ENCODE measurements at places on chromosomes 7 and 10. TPM values are rescaled to one million over a fixed set of nuclear protein-coding genes. Genes with fewer than 3 reads are reported as not detected.

KLF14 gene
- total RNA-seq: 1.6 TPM

SRRT gene
- 54.7 TPM for total RNA-seq

DNA sequence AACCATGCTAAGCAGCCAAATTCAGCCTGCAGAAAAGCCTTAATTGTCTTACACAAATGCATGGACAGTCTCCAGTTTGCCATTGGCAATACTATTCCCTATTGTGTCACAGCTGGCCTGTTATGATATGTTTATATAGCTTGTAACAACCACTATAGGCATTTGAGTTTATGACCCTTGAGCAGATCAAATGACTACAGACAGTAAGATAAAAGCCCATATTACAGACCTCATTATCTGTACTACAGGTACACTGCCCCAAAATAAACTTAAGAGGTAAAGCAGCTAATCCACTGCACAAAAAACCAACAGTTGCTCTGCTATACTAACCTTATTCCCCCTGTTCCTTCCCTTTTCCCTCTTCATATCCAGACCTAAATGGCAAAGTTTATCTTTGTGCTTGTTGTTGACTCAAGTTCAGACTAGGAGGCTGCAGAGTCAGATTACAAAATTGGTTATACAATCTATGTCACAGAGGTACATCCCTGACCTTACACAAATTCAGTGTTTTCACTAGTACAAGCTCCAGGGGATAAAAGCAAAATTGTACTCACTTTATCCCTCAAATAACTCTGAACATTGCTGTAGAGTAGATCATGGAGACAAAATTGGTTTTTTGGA is 218.4 kb downstream of the GRM8 start:
- no peaks in the 10 kb centered on the region for H3K27me3 ChIP-seq
- no peaks in the 10 kb centered on the region for H3K36me3 ChIP-seq
- no peak overlapping the region for H3K4me3 ChIP-seq
- no peak for DNase-seq
- H3K4me1 ChIP-seq: peaks cover 18% of the 10 kb centered on the region

CTAGE8 gene
- not detected for total RNA-seq

- no peaks in the 10 kb centered on the region for H3K36me3 ChIP-seq
- peaks cover 25% of the 10 kb centered on the region for H3K4me1 ChIP-seq
- H3K27me3 ChIP-seq: no peaks in the 10 kb centered on the region
These were observed 748 bp downstream of the PHTF2 start for GRCh38 chr7:77799078-77799964.

DNA sequence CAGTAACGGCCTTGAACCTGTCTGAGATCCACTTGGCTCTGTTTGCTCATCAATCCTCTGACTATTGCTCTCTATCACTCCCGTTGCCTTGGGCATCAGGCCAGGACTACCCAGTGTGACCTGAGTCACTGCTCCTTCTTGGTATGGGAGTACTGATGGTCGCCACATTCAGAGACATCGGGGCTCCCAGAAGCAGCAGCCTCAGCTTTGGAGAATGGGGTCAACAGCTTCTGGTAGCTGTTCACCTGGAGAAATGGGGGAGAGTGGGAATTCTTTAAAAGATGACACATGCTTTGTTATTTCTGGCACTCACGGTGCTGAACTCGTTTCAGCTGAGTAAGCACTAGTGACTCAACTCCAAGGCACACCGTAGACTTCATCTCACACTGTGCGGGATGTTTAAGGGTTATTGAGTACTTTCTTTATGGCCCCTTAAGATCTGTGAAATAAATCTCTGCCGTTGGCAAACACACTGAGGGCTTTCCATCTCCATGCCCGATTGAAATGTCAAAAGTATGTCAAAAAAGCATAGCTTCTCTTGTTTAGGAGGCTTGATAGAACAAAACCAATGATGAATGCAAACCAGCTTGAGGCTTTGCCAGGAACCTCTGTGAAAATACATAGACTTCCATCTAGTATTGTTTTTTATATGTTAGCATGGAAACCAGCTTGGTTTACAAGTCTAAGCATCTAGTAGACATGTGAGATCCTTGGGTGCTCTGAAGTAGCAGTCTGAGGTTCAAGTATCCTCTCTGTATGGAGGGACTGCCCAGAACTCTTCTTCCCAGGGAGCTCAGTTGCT is 333.1 kb downstream of the CXCL12 start:
- peaks cover 36% of the 10 kb centered on the region for H3K4me1 ChIP-seq
- no peaks in the 10 kb centered on the region for H3K27me3 ChIP-seq
- DNase-seq: peak; percentile 63
- H3K4me3 ChIP-seq: no peak overlapping the region
- H3K36me3 ChIP-seq: no peaks in the 10 kb centered on the region
- peak overlapping the region; percentile 18 for H3K27ac ChIP-seq

ZNF488 gene
- total RNA-seq: not detected

DNA sequence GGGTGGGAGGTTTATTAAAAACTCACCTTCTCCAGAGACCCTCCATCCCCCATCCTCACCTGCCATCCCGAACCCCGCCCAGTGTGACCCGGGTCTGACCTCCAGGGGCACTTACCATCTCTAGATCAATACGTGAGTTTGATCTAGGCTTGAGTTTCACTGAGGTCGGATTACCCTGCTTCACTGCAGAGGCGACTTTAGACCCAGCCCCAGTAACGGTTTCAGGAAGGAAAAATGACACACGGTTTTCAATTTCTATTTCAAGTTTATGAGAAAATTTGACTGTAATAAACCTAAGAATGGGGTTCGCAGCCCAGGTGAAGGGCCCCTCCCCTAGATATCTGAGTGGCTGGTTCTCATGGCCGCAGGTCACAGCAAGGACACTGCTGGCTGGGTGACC is 33.1 kb downstream of the RCC1L start:
- H3K4me3 ChIP-seq: no peak overlapping the region
- no peaks in the 10 kb centered on the region for H3K4me1 ChIP-seq
- peaks cover 4% of the 10 kb centered on the region for H3K36me3 ChIP-seq

- H3K4me3 ChIP-seq: no peak overlapping the region
- no peak overlapping the region for H3K27ac ChIP-seq
- DNase-seq: no peak
- no peaks in the 10 kb centered on the region for H3K27me3 ChIP-seq
- H3K36me3 ChIP-seq: no peaks in the 10 kb centered on the region
- no peaks in the 10 kb centered on the region for H3K4me1 ChIP-seq
These were observed 340.0 kb upstream of the NRG3 start for GRCh38 chr10:81534991-81535390.

- H3K4me1 ChIP-seq: peaks cover 39% of the 10 kb centered on the region
- DNase-seq: peak; percentile 38
- peak overlapping the region; percentile 89 for H3K4me3 ChIP-seq
- no peaks in the 10 kb centered on the region for H3K27me3 ChIP-seq
These were observed 652 bp downstream of the PCGF5 start for GRCh38 chr10:91220954-91221675.

GRCh38 chr7:78020136-78020873 is 221.7 kb downstream of the PHTF2 start:
- no peaks in the 10 kb centered on the region for H3K27me3 ChIP-seq
- H3K4me1 ChIP-seq: peaks cover 22% of the 10 kb centered on the region
- H3K27ac ChIP-seq: peak overlapping the region; percentile 93
- peak; percentile 68 for DNase-seq

- no peak overlapping the region for H3K27ac ChIP-seq
- no peaks in the 10 kb centered on the region for H3K36me3 ChIP-seq
- no peak overlapping the region for H3K4me3 ChIP-seq
- peaks cover 13% of the 10 kb centered on the region for H3K4me1 ChIP-seq
- H3K27me3 ChIP-seq: no peaks in the 10 kb centered on the region
- no peak for DNase-seq
These were observed 70.0 kb downstream of the KLF6 start for GRCh38 chr10:3714967-3715366.

POR gene
- 118 TPM for total RNA-seq

DNA sequence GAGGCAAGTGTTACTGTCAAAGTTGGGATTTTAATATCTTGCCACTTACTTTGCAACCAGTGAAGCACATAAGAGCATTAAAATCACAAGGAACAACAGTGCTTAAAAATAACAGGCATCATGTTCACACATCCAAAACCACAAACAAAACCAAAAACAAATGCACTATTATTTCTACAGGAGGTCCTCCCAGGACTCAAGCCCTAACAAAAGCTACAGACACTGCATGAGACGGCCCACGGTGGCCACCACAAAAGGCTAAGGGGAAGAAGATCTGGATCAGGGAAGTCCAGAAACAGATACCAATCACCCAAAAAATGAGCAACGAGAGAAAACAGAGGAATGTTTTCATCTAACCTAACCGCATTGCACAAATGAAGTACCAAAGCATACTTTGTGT is 158.4 kb downstream of the ZMYND11 start:
- H3K27ac ChIP-seq: no peak overlapping the region
- no peaks in the 10 kb centered on the region for H3K4me1 ChIP-seq
- H3K4me3 ChIP-seq: no peak overlapping the region
- no peaks in the 10 kb centered on the region for H3K36me3 ChIP-seq
- H3K27me3 ChIP-seq: no peaks in the 10 kb centered on the region
- DNase-seq: no peak

GRCh38 chr7:120554960-120555571 is 282.1 kb downstream of the KCND2 start:
- H3K4me1 ChIP-seq: no peaks in the 10 kb centered on the region
- H3K36me3 ChIP-seq: no peaks in the 10 kb centered on the region
- H3K27me3 ChIP-seq: no peaks in the 10 kb centered on the region
- no peak overlapping the region for H3K4me3 ChIP-seq

GRCh38 chr7:119692541-119692940 is 580.4 kb upstream of the KCND2 start:
- DNase-seq: no peak
- H3K36me3 ChIP-seq: no peaks in the 10 kb centered on the region
- no peak overlapping the region for H3K4me3 ChIP-seq
- no peaks in the 10 kb centered on the region for H3K27me3 ChIP-seq
- H3K27ac ChIP-seq: no peak overlapping the region

- H3K4me1 ChIP-seq: peaks cover 25% of the 10 kb centered on the region
- no peaks in the 10 kb centered on the region for H3K27me3 ChIP-seq
- H3K4me3 ChIP-seq: no peak within 1 kb of the TSS
- DNase-seq: no peak
- H3K36me3 ChIP-seq: no peaks in the 10 kb centered on the region
These were observed at the start of gene FOXI2 for GRCh38 chr10:127736915-127737562. TSS of gene FOXI2 (plus strand) at chr10:127737185. CDS start at chr10:127737274, 89 bp downstream.

DNA sequence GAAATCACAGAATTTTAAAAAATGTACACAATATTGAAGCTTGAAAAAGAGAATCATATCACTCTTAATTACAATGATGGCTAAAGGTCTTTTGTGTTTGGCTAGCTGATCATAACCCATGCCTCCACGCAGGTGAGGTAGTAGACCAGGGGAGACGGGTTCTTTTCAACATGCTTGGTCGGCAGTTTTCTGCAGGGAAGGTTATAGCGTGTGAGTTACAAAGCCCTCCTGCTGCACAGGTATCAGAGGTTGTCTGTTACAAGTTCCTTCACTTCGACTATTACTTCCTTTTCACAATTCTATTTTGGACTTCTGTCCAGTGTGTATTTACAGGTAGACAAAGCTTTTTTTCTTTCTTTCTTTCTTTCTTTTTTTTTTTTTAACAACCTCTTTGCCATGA is 127.1 kb upstream of the PRPS1L1 start:
- H3K4me3 ChIP-seq: no peak overlapping the region
- H3K36me3 ChIP-seq: no peaks in the 10 kb centered on the region
- no peak overlapping the region for H3K27ac ChIP-seq

- H3K4me3 ChIP-seq: no peak overlapping the region
- no peak overlapping the region for H3K27ac ChIP-seq
- DNase-seq: no peak
- no peaks in the 10 kb centered on the region for H3K27me3 ChIP-seq
- peaks cover 12% of the 10 kb centered on the region for H3K4me1 ChIP-seq
These were observed 2.7 kb downstream of the SKIDA1 start for GRCh38 chr10:21522631-21523406.

NODAL gene
- total RNA-seq: not detected

DNA sequence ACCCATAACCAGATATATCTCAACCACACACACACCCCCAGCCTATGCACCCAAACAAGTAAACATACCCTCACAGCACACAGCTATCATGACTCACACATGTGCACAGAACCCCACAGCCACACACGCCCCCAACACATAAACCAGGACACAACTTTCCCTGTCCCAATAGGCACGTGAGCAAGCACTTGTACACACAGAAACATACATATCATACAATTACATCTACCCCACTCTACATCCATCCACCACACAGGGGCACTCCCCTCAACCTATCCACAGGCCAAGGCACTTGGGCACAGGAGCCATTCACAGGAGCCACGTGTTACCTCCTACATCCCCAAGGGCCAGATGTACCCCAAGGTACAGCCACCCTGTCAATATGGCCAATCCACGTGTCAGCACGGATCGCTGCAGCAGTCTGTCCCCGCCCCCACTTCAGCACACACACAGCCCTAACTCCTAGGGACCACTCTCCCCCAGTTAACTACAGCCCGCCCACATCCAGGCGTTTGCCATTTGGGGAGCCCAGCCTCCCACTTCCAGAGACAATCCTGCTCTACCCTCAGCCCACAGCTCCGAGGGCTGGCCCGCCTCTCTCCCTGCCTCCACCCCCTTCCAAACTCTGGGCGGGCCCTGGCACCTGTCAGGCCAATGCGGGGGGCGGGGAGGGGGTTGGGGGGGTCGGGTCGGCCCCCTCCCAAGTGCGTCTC is 163.5 kb downstream of the SH3PXD2A start:
- no peak for DNase-seq
- H3K36me3 ChIP-seq: no peaks in the 10 kb centered on the region
- H3K27me3 ChIP-seq: no peaks in the 10 kb centered on the region

ICA1 gene
- total RNA-seq: 71.2 TPM

HOXA4 gene
- 1.6 TPM for total RNA-seq

STOX1 gene
- total RNA-seq: 2.1 TPM

DNA sequence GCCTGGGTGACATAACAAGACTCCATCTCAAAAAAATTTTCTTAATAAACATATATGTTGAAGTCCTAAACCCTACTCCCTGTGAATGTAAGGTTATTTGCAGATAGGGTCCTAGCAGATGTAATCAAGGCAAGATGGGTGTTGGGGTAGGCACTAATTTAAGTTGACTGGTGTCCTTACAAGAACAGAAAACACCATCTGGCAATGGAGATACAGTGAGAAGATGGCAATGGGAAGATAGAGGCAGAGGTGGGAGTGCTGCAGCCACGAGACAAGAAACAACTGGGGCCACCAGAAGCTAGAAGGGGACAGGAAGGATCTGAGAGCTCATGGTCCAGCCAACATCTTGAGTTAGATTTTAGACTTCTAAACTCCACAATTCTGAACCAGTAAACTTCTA is 606.4 kb downstream of the CNTNAP2 start:
- no peak overlapping the region for H3K4me3 ChIP-seq
- H3K4me1 ChIP-seq: no peaks in the 10 kb centered on the region
- H3K36me3 ChIP-seq: no peaks in the 10 kb centered on the region
- DNase-seq: no peak
- H3K27me3 ChIP-seq: no peaks in the 10 kb centered on the region

DNA sequence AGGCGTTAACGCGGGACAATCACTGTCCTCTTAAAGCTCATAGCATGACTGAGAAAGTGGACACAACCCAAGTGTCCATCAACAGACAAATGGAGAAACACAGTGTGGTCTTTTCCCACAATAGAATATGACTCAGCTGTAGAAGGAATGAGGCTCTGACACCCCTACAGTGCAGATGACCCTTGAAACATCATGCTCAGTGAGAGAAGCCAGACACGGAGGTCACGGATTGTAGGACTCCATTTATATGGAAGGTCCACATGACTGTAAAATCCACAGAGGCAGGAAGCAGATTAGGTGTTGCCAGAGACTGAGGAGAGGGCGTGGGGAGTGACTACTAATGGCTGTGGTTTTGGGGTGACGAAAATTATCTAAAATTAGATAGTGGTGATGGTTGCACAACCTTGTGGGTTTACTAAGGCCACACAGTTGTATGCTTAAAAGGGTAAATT is 6.1 kb upstream of the NCAPG2 start:
- no peaks in the 10 kb centered on the region for H3K36me3 ChIP-seq
- no peak overlapping the region for H3K4me3 ChIP-seq
- peaks cover 5% of the 10 kb centered on the region for H3K4me1 ChIP-seq
- H3K27ac ChIP-seq: no peak overlapping the region

FLNC gene
- total RNA-seq: 1.8 TPM
